Right forelimb (tissue), 1 donor: ENCODE measurements at places on chromosomes 16 and 17.
A peak's percentile ranks its signal among the peaks of the same experiment; 100 is the strongest.

DNA sequence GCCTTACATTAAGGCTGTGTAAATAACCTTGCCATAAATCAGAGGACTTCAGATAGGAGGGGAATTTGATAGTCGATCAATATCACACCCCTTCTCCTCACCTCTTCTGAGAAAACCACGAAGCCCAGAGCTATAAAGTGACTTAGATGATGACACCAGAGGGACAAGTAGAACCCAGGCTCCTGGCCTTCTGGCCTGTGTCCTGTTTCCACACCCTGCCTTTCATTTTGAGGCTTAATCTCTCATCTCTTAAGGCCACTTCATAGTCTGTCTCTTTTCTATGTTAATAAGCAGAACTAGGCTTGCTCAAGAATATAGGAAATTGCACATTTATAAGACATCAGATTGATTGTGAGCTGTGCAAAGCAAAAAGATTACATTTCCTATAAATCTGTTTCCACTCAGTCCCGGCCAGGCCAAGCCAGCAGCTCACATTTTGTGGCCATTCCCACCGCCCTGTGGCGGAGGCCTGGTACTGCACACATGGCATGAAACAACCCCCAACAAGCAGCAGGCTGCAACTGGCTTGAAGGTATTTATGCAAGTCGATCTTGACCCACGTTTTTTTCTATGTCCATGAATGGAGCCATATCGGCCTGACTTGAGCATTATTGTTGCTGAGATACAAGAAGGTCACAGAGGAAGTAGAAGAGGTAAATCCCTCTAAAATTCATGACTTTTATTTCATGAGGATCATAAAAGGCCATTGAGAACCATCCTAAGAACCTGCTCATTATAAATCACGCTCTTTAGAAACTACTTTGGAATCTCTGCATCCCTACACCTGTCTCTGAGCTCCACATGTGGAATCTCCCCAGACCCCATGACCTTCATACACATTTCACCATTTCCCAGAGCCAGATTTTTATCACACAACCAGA is 93.7 kb downstream of the PMP22 start:
- peak; percentile 86 for DNase-seq

DNA sequence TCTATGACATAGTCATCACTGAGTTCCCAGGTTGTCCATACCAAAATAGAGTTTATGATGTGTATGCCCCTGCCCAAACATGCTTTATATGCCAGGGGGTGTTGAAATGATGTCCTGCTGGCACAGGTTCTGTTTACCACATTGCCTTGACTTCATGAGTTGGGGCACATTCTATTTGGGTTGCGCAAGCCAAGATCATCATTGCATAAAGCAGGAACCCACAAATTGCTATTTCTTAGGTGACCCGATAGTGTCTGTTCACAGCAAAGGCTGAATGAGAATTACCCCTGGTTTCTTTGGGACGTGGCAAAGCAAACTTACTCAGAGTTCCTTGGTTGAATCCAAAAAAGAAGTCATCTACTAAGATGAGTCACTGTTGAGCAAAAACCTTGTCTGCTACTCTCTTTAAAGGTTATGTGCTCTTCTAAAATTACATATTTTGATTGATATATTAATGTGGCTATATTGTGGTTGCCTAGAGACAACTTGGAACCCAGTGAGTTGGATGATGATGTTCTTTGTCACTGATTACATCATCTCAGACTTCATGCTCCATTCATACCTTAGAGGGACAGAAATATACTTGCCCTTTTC is 912.6 kb upstream of the SOX9 start:
- no peak for DNase-seq

DNA sequence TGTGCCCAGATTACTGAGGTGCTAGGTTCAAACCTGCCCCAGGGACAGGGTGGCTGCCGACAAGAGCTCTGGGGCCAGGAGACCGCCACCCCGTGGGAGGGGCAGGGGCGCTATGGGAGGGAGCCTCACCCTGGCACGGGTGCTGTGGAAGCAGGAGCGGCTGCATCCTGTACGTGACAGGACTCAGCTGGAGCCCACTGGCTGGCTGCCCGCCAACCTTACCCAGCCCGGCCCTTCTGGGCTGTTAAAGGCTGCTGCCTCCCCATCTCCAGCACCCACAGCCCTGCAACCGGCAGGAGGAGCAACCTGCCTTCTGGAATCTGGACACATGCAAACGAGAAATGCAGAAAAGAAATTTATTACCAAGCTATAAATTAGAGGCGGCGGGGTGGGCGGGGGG is 11.2 kb downstream of the PAM16 start:
- no peak for DNase-seq

- DNase-seq, result peak; percentile 50
These were observed 637 bp downstream of the PLCG2 start for GRCh38 chr16:81779536-81780320.

DNA sequence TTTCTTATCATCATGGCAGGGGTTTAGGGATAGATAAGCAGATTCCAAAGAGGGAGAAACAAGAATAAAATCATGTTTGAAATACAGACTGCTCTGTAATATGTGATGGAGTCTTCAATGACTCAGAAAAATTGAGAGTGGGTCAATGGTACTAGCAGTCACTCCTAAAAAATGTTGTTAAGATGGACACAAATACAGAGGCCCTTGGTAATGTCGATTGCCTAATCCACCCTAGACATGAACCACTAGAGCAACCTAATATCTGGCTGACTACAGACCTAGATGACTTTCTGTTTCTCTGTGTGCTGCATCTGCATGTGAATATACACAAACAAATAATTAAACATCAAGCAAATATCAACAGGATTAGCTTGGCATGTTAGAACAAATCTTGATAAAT is 135.8 kb downstream of the CDH8 start:
- no peak for DNase-seq

- no peak for DNase-seq
These were observed 62.8 kb downstream of the CACNG1 start for GRCh38 chr17:67107171-67107570.

GRCh38 chr17:79459003-79459655 is 151.7 kb downstream of the RBFOX3 start:
- DNase-seq, result no peak

- DNase-seq, result peak; percentile 49
These were observed 1.3 kb downstream of the NAGS start for GRCh38 chr17:44005527-44006271.

DNA sequence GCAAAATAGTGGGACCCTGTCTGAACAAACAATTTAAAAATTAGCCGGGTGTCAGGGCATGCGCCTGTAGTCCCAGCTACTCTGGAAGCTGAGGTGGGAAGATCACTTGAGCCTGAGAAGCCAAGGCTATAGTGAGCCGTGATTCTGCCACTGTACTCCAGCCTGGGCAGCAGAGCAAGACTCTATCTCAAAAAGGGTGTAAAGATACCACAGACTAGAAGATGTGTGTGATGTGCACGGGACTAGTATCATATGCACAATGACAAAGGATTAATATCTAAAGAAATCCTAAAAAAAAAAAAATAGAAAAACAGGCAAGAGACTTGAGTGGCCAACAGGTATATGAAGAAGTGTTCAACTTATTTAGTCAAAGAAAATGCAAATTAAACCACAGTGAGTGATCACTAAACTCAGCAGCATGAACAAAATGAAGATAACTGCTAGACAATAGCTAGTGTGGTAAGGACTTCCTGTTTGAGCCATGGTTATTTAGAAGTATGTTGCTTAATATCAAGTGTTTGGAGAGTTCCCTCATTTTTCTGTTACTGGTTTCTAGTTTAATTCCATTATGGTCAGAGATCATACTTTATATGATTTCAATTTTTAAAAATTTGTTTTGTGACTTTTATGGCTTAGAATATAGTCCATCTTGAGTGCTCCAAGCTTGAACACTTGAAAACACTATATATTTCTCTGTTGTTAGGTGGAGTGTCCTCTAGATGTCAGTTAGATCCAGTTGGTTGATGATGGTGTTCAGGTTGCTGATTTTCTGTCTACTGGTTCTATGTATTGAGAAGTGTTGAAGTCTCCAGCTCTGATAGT is 14.7 kb upstream of the SLX4 start:
- no peak for DNase-seq

DNA sequence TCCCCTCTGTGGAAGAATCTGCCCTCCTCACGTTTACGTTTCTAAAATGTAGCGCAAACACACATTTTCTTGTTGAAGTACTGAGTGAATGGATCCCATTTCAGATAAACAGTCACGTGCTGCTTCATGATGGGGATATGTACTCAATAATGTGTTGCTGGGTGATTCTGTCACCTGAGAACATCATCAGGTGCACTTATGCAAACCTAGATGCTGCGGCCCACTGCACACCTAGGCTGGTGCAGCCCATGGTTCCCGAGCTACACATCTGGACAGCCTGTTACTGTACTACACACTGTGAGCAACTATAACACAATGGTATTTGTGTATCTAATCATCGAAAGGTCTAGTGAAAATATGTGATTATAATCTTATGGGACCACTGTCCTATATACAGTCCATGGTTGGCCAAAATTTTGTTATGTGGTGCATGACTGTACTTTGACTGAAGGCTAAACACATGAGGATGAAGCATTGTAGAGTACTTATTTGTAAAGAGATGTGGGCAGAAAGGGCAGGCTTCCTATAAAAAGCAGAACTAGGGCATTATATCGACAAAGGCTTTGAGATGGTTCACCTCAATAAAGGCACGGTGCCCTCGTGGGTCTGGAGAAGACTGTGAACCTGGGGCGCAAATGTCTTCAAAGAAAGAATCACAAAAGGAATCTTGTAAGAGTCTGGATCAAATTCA is 26.3 kb downstream of the MARF1 start:
- DNase-seq, result no peak

DNA sequence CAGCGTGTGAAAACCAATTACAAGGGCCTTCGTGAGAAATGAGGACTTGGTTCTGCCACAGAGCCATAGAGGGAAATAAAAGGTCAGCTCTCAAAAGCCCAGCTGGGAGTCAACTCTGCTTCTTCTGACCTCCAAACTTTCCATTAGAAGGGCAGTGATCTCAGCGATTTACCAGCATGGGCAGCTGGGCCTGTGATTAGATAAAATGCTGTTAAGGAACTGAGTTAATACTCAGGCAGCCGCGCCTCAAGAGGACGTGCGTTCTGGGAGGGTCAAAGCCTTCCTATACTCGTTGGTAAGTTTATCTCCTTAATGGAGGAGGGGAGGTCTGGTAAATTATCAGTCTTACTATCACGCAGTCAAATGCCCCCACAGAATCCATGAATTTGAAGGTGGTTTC is 480.2 kb upstream of the ERCC4 start:
- DNase-seq, result no peak

- DNase-seq, result no peak
These were observed 73.1 kb upstream of the CES5A start for GRCh38 chr16:55948230-55948629.

DNA sequence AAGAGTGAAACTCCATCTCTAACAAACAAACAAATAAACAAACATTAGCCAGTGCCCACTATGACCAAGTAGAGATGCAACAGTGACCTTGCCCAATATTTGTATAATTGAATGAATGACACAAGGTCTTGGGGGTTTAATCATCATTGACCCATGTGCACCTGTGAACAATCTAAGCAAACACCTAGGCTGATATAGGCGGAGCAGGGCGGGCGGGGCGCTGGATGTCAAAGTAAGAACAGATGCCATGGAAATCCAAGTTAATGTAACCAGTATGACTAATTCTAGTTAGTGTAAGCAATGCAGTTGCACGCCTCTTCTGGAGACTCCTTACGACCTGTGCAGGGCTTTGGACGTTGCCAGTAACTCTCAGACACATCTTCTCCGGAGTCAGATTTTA is 17.6 kb downstream of the RCVRN start:
- DNase-seq, result no peak

GRCh38 chr17:63549289-63549945 is 860 bp upstream of the DCAF7 start:
- no peak for DNase-seq

- no peak for DNase-seq
These were observed 36.7 kb downstream of the PLXDC1 start for GRCh38 chr17:39114723-39115122.

GRCh38 chr16:16016388-16016964 is 67.1 kb downstream of the ABCC1 start:
- DNase-seq, result no peak

DNA sequence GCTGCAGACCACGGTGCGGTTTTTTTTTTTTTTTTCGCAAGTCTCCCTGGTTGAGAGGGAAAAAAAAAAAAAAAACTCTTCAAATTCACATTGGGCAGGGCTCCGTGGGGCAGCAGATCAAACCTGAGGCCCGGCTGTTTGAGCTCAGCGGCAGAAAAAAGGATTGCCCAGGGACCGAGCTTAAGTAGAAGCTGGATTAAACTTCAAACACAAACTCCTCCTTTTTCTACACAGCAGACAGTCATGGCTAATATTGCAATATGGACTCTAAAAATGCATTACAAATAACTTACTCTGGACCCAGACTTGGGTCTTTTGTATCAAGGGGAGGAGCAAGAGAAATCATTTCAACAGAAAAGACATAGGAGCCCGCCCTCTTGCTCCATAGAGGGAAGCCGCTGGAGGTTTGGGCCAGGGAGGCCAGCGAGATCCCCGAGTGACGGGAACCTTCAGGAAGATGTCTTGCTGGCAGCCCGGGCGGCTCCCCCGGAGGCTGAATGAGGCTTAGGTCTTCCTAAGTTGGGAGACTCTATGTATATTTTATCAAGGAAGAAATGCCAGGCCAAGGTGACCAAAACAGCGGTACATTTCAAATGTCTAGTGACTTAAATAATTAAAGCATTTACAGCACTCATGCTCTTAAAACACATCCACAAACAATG is 167.7 kb downstream of the ZNF423 start:
- DNase-seq, result no peak

- DNase-seq, result no peak
These were observed 937.6 kb upstream of the EEF2KMT start for GRCh38 chr16:6035161-6035560.

DNA sequence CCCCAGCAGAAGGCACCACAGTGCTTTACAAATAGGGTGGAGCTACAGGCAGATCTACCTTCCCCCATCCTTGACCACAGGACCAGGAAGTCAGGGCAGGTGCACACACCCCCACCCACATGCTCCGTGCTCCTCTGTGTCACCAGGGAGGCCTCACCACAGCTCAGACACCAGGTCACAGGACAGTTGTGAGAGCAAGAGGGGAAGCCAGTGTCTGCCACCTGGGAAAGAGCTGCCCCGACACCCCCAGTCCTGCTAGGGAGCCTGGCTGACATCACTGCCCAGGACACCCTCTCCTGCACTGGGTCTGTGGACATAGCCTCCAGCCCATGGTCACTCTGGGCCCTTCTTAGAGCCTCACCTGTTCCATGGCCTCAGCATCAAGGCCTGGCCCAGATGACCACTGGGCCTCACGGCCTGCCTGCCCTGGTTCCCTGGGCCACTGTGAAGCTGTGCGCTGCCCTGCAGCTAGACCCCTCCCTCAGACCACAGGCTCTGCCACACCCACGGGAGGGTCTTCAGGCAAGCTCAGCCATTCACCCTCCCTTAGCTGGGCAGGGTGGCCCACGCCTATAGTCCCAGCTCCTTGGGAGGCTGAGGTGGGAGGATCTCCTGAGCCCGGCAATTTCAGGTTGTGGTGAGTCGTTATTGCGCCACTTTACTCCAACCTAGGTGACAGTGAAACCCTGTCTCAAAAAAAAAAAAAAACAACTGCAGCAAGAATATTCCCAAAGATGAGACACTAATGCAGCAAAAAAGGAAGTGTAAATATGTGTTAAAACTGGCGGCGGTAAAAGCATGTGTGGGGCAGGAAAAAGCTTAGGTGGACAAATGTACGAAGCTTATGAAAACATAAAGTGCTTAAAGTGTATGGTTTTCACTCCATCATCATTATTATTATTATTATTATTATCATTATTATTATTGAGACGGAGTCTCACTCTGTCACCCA is 14.2 kb downstream of the POLR3K start:
- DNase-seq, result no peak
